ENCODE measurements at places on chromosomes 5 and 9.
A peak's percentile ranks its signal among the peaks of the same experiment; 100 is the strongest.

GRCh38 chr5:110088676-110089436 is 399.1 kb downstream of the MAN2A1 start:
- DNase-seq: no peak

- no peak for DNase-seq
These were observed 99.2 kb downstream of the PRKACG start for GRCh38 chr9:68914751-68915150.

DNA sequence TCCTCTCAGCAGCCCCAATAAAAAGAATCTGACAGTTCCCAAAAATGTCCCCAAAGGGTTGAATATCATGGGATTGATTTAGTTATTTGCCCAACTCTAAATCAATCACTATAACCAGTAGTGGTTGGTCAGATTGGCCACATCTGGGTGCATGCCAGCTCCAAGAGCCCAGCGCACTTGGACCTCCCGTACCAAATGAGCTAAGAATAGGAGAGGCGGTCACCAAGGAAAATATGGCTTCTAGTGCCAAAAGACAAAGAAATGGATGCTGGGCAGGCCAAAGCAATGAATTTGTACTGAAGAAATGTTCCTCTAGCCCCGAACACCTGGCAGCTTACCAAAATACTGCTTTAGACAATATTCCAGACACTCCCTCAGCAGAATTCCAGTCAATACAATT is 80.3 kb downstream of the RCL1 start:
- DNase-seq: no peak

DNA sequence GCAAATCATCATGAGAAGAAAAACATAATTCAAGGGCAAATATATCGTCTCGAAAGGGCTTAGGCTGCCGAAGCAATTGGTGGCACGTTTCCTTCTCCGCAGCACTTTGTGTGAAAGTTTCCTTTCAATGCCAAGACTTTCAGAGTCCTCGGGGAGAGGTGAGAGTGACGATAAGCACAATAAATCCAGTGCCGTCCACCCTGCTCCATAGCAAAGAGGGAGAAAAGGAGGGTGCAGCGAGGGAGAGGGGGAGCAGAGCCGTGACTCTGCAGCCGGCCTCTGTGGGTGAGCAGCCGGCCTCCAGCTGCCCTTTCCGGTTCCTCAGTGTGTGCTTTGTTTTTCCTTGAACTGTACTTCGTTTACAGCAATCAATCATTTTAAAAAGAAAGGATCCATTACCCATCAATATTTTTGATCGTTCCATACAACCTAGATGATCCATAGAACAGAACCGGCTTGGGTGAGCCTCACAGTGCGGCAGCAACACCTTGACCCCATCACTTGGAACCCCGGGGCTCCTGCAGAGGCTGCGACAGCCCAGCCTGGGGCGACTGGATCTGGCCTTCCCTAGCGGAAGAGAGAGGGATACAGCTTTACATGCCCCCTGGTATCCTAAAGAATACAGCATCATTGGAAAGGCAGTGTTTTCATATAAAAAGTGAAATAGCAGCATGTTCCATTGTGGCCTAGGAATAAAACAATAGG is 247.0 kb upstream of the IRX4 start:
- DNase-seq: no peak

- peak; percentile 34 for DNase-seq
These were observed 17.8 kb downstream of the ITK start for GRCh38 chr5:157198277-157198986.
